ENCODE measurements at places on chromosomes 4 and X.

GRCh38 chr4:94724016-94724790, 33.6 kb upstream of the BMPR1B start:
- H3K4me1 ChIP-seq = no peaks in the 10 kb centered on the region
- no peak for DNase-seq
- no peak overlapping the region for H3K27ac ChIP-seq
- no peak overlapping the region for H3K4me3 ChIP-seq
- H3K27me3 ChIP-seq = peaks cover 1% of the 10 kb centered on the region

DNA sequence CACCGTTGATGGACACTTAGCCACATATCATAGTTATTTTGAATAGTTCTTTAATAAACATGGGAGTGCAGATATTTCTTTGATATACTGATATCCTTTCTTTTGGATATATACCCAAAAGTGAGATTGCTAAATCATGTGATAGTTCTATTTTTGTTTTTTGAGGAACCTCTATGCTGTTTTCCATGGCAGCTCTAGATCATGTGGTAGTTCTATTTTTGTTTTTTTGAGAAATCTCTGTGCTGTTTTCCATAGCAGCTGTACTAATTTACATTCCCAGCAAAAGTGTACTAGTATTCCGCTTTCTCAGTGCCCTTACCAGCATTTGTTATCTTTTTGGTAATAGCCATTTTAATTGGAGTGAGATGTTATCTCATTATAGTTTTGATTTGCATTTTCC, 3.6 kb downstream of the SH3BGRL start:
- no peaks in the 10 kb centered on the region for H3K27me3 ChIP-seq
- H3K36me3 ChIP-seq = no peaks in the 10 kb centered on the region
- H3K4me1 ChIP-seq = peaks cover 6% of the 10 kb centered on the region
- H3K4me3 ChIP-seq = no peak overlapping the region
- no peak for DNase-seq

DNA sequence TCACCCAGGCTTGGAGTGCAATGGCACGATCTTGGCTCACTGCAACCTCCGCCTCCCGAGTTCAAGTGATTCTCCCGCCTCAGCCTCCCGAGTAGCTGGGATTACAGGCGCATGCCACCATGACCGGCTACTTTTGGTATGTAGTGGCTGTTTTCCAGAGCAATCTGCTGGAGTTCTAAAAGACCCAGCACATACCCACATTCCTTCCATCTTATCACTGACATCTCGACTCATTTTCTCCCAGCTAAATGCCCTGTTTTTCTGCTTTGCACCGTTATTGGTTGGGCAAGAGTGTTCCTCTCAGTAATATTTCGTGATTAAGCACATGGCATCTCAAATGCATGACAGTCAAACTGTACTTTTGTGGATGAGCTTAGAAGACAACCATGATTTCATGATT, 53.7 kb downstream of the PRKX start:
- no peaks in the 10 kb centered on the region for H3K36me3 ChIP-seq
- no peaks in the 10 kb centered on the region for H3K4me1 ChIP-seq
- no peaks in the 10 kb centered on the region for H3K27me3 ChIP-seq

DNA sequence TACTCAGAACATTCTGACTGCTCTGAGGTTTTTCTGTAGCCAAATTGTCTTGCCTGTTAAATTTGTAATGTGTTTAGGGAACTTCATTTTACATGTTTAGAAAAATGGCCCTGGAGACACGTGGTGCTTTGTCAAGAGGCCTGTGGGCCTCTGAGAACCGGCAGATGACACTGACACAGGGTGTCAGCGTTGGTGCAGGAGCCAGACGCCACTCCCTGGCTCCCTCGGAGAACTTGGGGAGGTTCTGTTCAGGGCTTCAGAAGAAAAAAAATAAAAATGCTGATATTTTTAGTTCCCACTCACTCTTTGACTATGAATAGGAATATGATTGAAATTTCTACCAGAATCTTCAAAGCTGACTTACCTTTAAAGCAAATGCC, 190.9 kb upstream of the GATB start:
- peaks cover 2% of the 10 kb centered on the region for H3K27me3 ChIP-seq
- H3K4me1 ChIP-seq = no peaks in the 10 kb centered on the region
- DNase-seq = no peak
- peaks cover 10% of the 10 kb centered on the region for H3K36me3 ChIP-seq
- H3K27ac ChIP-seq = no peak overlapping the region

GRCh38 chr4:37893164-37893563, 2.3 kb downstream of the TBC1D1 start:
- H3K27ac ChIP-seq = no peak overlapping the region
- no peak overlapping the region for H3K4me3 ChIP-seq
- no peak for DNase-seq
- H3K4me1 ChIP-seq = no peaks in the 10 kb centered on the region
- H3K27me3 ChIP-seq = peaks cover 20% of the 10 kb centered on the region

GRCh38 chr4:154946113-154946512, 165.0 kb downstream of the RBM46 start:
- DNase-seq = no peak
- H3K4me3 ChIP-seq = no peak overlapping the region
- no peaks in the 10 kb centered on the region for H3K36me3 ChIP-seq
- no peak overlapping the region for H3K27ac ChIP-seq

DNA sequence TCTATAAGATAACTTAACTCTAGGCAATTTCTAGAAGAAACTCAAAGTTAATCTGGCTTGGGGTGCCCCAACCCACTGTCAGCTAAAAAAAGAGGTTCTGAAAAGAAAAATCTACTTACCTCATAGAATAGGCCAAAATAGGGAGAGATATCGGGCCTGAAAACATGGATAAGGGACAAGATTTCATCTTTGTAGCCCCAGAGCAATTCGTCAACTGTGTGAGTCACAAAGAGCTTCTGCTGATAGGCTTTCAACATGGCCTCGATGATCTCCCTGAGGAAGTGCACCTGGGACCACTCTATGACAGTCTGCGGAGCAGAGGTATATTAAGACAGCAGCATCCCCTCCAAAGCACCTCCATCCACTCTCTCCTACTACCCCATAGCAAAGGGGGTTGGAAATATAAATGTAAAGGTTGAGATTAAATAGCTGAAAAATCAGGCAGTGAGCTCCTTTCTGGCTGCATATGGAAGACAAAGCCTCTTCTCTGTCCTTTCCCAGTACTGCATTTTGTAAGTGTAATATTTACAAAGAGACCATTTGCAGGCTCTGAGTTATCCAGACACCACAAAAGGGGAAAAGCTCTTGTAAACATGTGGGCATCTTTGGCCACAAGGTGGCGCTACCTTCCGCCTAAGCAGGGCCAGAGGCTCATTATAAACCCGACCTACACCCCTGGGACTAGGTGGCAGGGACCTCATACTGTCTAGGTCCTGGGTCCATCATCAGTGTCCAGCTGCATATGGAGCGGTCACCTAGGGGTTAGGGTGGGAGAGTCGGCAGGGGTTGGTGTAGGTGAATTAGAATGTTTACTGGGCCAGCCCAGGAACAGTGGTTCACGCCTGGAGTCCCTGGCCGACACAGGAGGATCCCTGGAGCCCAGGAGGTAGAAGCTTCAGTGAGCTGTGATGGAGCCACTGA, 31.5 kb upstream of the NUP54 start:
- peaks cover 1% of the 10 kb centered on the region for H3K27me3 ChIP-seq
- peak overlapping the region; percentile 7 for H3K27ac ChIP-seq
- no peaks in the 10 kb centered on the region for H3K36me3 ChIP-seq
- DNase-seq = peak; percentile 91
- H3K4me1 ChIP-seq = peaks cover 2% of the 10 kb centered on the region
- H3K4me3 ChIP-seq = peak overlapping the region; percentile 36

GRCh38 chr4:138671606-138672084, 343.9 kb upstream of the NOCT start:
- no peak overlapping the region for H3K27ac ChIP-seq
- peaks cover 5% of the 10 kb centered on the region for H3K4me1 ChIP-seq
- no peak for DNase-seq
- no peaks in the 10 kb centered on the region for H3K27me3 ChIP-seq
- H3K36me3 ChIP-seq = no peaks in the 10 kb centered on the region
- H3K4me3 ChIP-seq = no peak overlapping the region

GRCh38 chr4:147056940-147057610, 111.4 kb upstream of the TTC29 start:
- no peaks in the 10 kb centered on the region for H3K27me3 ChIP-seq
- DNase-seq = no peak
- no peak overlapping the region for H3K27ac ChIP-seq
- H3K36me3 ChIP-seq = no peaks in the 10 kb centered on the region

GRCh38 chr4:24537025-24537424, 47.3 kb downstream of the DHX15 start:
- no peaks in the 10 kb centered on the region for H3K27me3 ChIP-seq
- H3K36me3 ChIP-seq = no peaks in the 10 kb centered on the region
- no peaks in the 10 kb centered on the region for H3K4me1 ChIP-seq
- H3K4me3 ChIP-seq = no peak overlapping the region
- no peak for DNase-seq

GRCh38 chr4:142480244-142480643, 365.9 kb downstream of the INPP4B start:
- no peaks in the 10 kb centered on the region for H3K36me3 ChIP-seq
- H3K27me3 ChIP-seq = no peaks in the 10 kb centered on the region
- no peak for DNase-seq
- H3K4me3 ChIP-seq = no peak overlapping the region
- no peak overlapping the region for H3K27ac ChIP-seq

- no peaks in the 10 kb centered on the region for H3K36me3 ChIP-seq
- no peak for DNase-seq
- no peak overlapping the region for H3K4me3 ChIP-seq
- H3K27me3 ChIP-seq = peaks cover 8% of the 10 kb centered on the region
Measured at GRCh38 chrX:107700317-107700774, 72.0 kb downstream of the PRPS1 start.

- H3K4me1 ChIP-seq = no peaks in the 10 kb centered on the region
- H3K27me3 ChIP-seq = peaks cover 6% of the 10 kb centered on the region
- no peak overlapping the region for H3K4me3 ChIP-seq
- H3K36me3 ChIP-seq = peaks cover 13% of the 10 kb centered on the region
Measured at GRCh38 chr4:3838437-3839380, 72.5 kb downstream of the ADRA2C start.

GRCh38 chr4:24763631-24764297, 31.6 kb upstream of the SOD3 start:
- no peaks in the 10 kb centered on the region for H3K4me1 ChIP-seq
- peaks cover 17% of the 10 kb centered on the region for H3K36me3 ChIP-seq
- H3K4me3 ChIP-seq = no peak overlapping the region
- H3K27ac ChIP-seq = no peak overlapping the region
- no peaks in the 10 kb centered on the region for H3K27me3 ChIP-seq

GRCh38 chr4:20017070-20017776, 234.5 kb upstream of the SLIT2 start:
- DNase-seq = no peak
- no peaks in the 10 kb centered on the region for H3K4me1 ChIP-seq
- no peaks in the 10 kb centered on the region for H3K36me3 ChIP-seq
- no peak overlapping the region for H3K4me3 ChIP-seq

GRCh38 chr4:105624530-105624929, 72.1 kb downstream of the ARHGEF38 start:
- no peak overlapping the region for H3K27ac ChIP-seq
- no peak for DNase-seq
- H3K27me3 ChIP-seq = no peaks in the 10 kb centered on the region
- H3K4me3 ChIP-seq = no peak overlapping the region
- H3K36me3 ChIP-seq = no peaks in the 10 kb centered on the region

GRCh38 chrX:119190831-119191230, 45.3 kb upstream of the PGRMC1 start:
- H3K27ac ChIP-seq = peak overlapping the region; percentile 97
- H3K27me3 ChIP-seq = peaks cover 6% of the 10 kb centered on the region
- no peaks in the 10 kb centered on the region for H3K36me3 ChIP-seq
- no peak overlapping the region for H3K4me3 ChIP-seq

DNA sequence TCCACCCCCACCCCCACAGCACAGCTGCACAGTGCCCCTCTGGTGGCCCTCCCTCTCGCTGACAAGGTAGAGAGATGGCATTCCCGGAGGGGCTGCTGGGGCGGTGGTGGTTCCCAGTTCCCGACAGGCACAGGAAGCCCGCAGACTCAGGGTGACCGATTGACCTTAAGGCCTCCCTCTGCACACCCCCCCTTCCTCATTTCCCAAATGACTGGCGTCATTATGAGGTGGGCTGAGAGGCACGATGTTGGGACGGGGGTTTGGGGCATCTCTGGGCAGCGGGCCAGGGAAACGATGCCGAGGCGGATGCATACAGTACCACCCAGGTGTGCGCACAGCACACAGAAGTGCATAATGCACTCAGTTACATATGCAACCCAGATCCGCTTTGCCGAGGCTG, 3.5 kb upstream of the TIMP1 start:
- no peak overlapping the region for H3K27ac ChIP-seq
- H3K4me3 ChIP-seq = no peak overlapping the region
- no peaks in the 10 kb centered on the region for H3K36me3 ChIP-seq
- peaks cover 6% of the 10 kb centered on the region for H3K27me3 ChIP-seq
- peaks cover 7% of the 10 kb centered on the region for H3K4me1 ChIP-seq

DNA sequence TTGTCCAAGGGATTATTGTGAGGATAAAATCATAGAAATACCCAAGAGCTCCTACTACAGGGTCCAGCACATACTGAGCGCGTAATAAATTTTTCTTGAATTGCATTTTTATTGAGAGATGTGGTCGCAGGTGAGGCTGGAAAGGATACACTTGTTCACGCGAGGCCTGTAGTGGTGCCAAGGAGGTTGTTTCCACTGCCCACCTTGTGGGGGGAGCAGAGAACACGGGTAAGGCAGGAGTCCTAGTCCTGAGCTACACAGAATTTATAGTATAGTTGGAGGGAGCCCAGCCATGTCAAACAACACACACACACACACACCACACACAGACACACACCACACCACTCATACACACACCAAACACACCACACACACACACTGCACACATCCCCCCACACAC, 31.8 kb upstream of the CYP4V2 start:
- H3K4me3 ChIP-seq = no peak overlapping the region
- no peak for DNase-seq
- no peaks in the 10 kb centered on the region for H3K27me3 ChIP-seq
- no peak overlapping the region for H3K27ac ChIP-seq

GRCh38 chrX:7088968-7089615, 58.4 kb upstream of the STS start:
- H3K4me1 ChIP-seq = peaks cover 9% of the 10 kb centered on the region
- H3K27me3 ChIP-seq = no peaks in the 10 kb centered on the region
- no peak for DNase-seq
- H3K4me3 ChIP-seq = no peak overlapping the region
- H3K36me3 ChIP-seq = no peaks in the 10 kb centered on the region

DNA sequence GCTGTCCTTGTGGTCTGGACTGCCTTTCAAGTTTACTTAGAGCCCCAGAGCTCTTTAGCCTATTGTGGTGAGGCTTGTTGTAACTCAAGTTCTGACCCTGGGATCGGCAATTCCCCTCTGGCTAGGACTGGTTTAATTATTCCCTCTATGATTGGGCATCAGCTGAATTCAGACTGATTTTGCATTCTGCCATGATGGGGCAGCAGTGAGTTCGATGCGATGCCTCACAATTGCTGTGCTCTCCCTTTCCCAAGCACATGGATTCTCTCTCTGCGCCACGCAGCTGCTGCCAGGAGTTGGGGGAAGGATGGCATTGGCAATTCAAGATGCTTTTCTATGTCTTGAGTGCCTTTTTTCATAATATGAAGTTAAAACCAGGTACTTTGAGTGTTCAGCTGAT, 327.8 kb upstream of the CXorf51B start:
- H3K4me3 ChIP-seq = no peak overlapping the region
- H3K36me3 ChIP-seq = no peaks in the 10 kb centered on the region
- no peaks in the 10 kb centered on the region for H3K4me1 ChIP-seq
- H3K27ac ChIP-seq = no peak overlapping the region
- no peaks in the 10 kb centered on the region for H3K27me3 ChIP-seq
